ENCODE measurements at places on chromosomes 12 and 14.

DNA sequence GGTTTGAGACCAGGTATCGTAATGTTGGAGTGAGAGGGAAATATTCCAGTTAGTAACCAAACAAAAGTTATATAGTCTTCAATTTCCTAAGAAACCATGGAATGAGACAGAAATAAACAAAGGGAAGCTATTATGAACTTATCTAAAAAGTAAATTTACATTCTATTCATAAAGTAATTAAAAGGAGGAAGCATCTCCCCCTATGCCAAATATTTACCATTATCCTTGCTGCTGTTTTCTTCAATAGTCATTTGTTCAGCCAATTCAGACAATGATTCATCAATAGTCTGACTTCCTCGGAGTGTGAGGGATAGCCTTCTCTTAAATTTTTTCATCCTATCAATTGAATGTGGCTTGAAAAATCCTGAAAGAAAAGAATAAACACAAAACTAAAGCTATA lies 65.7 kb downstream of the CDK17 start:
- DNase-seq, result no peak

GRCh38 chr12:33450480-33450879 lies 10.9 kb upstream of the SYT10 start:
- no peak for DNase-seq

DNA sequence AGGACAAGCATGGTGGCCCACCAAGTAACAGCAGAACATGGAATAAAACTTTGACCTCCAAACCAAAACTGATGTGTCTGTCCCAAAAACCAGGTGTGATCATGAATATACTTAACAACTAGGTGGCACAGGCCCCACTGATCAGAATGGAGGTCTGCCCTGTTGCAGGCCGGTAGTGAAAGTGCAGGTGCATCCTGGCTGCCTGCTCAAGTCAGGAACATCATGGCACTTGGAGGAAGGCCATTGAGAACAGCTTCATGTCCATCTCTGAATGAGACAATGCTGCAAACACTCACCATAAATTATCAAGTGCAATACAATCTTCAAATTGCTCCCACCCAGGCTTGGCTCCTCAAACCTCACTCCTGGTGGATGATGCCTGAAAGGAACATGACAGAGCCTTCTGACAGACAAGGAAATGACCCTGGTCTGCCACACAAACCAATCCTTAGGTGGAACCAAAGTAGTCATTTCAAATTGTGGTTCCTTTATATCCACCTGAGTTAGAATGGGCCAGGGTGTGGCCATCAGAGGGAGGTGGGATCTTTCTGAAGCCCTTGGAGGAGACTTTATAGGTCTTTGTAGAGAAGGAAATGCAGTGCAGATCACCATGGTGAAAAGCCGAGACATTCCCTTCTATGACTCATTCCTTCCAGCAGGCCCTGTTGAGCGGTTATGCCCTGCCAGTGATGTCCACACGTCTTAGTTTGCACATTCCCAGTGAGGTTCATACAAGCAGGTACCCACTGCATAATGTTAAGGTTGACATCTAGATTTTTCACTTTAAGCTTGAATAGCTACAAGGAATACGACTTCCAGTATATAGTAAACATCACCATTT lies 36.0 kb downstream of the EGLN3 start:
- peak; percentile 29 for DNase-seq

DNA sequence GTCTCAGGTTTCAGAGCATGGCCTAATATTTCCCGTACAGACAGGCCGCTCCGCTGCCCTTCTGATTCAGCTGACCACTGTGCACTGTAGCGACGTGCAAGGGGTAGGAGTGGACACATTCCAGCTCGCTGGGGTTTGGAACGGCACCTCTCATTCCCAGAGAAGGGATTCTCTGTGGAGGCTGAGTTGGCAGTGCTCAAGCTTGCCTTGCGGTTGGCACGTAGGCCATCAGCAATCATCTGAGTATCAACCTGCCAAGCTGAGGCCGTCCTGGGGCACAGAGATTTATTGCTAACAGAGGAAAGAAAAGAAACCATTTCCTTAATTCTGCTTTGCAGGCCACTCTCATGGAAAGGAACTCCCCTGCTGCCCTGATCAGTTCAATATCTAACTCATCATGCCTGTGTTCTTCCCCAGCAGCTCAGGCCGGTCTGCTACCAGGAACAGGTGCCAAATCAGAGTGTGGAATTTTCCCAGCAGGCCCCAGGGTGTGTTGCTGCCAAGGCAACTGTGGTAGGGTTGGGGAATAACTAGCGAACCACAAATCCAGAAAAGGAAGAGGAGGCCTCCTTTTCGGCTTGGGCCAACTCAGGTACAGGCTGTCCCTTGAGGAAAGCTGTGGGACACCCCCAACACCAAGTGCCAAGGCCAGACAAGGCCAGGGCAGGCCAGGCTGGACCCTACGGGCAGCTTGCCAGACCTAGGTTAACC lies 92.5 kb downstream of the SSPN start:
- DNase-seq, result no peak

- DNase-seq, result no peak
These were observed 261.5 kb downstream of the FOXN3 start for GRCh38 chr14:89155491-89155890.
